ENCODE measurements at places on chromosomes 2 and 18.
A peak's percentile ranks its signal among the peaks of the same experiment; 100 is the strongest.

DNA sequence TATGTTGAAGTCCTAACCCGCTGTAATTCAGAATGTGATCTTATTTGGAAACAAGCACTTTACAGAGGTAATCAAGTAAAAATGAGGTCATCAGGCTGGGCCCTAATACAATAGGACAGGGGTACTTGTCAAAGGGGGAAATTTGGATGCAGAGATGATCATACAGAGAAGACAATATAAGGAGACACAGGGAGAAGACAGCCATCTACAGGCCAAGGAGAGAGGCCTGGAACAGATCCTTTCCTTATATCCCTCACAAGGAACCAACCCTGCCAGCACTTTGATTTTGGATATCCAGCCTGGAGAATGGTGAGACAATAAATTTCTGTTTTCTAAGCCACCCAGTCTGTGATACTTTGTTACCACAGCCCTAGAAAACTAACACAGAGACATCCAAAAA is 104.3 kb downstream of the METTL4 start:
- DNase-seq, result no peak

GRCh38 chr2:127623388-127624319 is 22.3 kb upstream of the GPR17 start:
- no peak for DNase-seq

DNA sequence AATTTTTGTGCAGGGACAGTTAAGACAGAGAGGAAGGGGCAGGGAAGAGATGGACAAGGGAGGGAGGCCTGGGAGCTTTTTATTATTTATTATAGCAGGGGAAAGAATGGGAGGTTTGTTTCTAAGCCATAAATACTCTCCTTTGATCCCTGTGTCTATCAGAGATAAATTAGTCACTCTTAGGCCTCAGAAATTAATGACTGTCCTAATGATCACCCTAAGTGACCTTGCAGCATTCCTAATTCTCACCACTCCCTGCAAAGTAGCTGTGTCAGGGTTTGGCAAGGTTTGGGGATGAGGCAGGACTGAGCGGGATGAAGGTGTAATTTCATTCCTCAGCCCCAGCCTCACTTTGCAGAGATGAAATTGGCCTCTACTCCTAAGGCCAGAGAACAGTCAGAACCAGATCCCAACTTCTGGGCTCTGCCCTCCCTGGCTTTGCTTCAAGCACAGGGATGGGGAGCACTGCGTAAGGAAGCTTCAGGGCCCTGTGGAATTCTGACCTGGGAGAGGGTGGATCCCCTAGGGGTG is 95.0 kb downstream of the TMEM17 start:
- no peak for DNase-seq

DNA sequence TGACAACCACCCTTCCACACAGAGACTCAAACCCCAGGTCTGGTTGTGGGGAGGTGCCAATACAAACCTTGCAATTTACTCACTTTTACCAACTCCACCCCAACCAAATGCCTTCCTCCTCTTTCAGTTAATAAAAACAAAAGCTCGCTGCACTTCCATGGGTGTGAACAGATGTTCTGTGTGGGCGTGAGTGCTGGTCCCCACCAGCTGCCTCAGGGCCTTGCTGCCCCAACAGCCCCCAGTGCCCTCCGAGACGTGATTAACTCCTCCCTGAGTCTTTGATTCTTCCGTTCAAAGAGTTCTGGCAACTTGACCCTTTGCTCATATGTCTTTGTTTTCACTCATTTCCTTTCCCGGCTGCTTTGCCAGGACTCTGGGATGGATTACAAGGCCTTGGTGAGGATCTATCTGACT is 258.9 kb upstream of the CXCR4 start:
- no peak for DNase-seq

- DNase-seq, result no peak
These were observed 1607.8 kb upstream of the PIK3C3 start for GRCh38 chr18:40347261-40347660.

DNA sequence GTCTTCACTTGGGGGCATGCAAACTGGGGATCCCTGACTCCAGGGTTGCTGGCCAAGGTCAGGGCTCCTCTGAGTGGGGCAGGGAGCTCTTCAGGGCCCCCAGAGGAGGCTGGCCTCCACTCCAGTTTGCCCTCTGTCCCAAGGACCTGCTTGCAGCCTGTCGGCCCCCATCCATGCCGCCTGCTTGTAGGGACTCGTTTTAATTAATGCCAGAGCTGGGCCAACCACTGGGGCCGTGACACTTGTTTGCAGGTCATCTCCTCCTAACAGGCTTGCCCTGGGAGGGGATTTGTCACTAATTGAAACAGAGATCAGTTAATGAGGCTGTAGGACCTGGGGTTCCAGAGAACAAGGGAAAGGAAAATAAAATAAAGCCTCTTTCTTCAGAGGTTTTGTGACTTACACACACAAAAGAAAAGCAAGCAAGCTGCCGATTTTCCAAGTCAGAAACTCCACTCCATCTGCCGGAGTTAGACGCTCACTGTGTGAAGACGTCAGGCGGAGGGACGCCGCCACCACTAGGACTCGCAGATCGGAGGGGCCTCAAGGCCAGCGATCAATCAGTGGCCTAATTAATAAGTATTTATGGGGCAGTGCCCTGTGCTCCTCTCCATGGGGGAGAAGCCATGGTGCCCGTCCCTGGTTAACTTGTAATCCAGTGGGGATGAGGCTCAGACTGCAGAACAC is 75.9 kb downstream of the SFXN5 start:
- DNase-seq, result no peak

GRCh38 chr2:207746131-207746530 is 23.6 kb downstream of the FZD5 start:
- DNase-seq, result peak; percentile 29

DNA sequence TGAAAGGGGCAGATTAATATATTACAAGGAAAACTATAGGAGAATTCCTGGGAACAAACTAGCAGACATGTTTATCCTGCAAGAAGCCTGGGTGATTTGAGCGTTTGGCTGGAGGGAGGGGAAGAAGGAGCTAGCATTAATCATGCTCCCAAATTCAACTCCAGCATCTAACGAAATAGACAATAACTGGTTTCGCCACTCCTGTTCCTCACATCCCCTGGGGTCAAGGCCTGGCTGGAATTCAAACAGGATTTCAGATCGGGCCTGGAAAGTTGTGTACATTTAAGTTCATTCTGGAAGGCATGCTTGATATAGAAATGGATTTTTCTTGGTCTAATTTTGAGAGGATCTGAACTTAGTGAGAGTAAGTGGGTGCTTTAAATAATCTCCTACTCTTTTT is 126.1 kb upstream of the CTAGE1 start:
- DNase-seq, result no peak

GRCh38 chr2:69724540-69725159 is 17.3 kb upstream of the ANXA4 start:
- peak; percentile 53 for DNase-seq

GRCh38 chr18:79506191-79507075 is 110.7 kb downstream of the NFATC1 start:
- DNase-seq, result no peak

GRCh38 chr18:62710417-62710816 is 4.9 kb upstream of the PHLPP1 start:
- no peak for DNase-seq

DNA sequence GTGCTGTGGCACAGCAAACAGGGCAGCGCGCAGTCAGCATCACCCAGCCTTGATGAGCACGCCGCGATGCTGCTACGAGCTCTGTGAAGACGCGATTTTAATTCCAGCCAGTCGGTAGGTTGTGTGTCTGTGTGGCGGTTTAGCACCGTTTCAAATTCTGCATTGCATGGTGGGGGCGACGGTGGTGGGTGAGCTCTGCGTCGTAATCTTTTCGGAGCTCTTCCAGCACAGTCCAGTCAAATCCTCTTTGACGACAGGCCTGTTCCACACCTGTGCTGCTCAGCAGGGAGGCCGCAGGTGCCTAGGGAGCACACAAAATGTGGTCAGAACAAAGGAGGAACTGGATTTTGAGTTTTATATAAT is 8.6 kb downstream of the ALLC start:
- DNase-seq, result no peak

DNA sequence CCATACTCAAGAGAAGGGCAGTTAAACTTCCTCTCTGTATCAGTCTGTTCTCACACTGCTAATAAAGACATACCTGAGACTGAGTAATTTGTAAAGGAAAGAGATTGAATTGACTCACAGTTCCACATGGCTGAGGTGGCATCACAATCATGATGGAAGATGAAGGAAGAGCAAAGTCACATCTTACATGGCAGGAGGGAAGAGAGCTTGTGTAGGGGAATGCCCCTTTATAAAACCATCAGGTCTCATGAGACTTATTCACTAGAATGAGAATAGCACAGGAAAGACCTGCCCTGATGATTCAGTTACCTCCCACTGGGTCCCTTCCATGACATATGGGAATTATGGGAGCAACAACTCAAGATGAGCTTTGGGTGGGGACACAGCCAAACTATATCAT is 1.4 kb upstream of the IL36B start:
- DNase-seq, result no peak

GRCh38 chr2:157440404-157441071 is 3.4 kb downstream of the CYTIP start:
- DNase-seq, result no peak

GRCh38 chr2:172925600-172925999 is 150.0 kb upstream of the MAP3K20 start:
- DNase-seq, result no peak

DNA sequence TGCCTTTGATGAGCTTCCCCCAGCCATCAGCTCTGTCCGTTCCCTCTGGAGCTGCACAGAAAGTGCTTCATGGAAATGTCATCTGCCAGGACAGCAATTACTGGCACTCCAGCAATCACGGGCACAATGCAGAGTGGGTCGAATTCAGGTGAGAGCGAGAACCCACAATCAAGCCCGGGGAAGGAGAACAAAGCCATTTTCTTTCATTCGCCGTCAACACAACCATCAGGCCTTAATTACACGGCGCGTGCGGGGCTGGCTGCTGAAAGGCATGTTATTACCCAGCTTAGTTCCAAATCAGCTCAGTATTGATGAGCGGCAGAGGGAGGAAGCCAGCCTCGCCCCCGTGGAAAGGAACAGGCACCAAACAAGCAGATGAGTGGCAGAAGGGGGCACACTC is 143.9 kb downstream of the MYT1L start:
- no peak for DNase-seq

GRCh38 chr2:3399829-3400228 is 20.3 kb downstream of the TRAPPC12 start:
- no peak for DNase-seq

DNA sequence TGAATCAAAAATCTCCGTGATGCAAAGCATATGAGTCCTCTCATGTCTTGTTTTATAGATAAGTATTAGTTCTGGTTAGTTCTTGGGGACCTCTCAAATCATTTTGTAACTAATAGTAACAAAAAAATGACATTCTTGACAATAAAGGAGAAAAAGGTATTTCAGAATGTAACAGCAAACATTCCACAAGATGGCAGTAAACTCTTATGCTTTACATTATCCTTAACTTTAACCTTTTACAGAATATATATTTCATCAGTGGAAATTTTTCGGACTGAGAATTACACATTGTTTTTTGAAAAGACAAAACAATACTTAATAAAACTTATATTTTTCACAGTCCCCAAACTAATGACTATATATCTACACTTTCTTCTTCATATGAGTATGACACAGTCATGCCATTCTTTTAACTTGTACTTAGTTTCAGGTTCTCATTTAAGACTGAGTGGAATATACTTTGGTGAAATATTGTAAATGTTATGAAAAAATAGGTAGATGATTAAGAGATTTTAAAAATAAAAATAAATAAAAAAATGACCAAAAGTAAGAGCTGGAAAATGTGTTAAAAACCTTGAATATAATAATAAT is 142.9 kb upstream of the NXPH2 start:
- DNase-seq, result no peak

DNA sequence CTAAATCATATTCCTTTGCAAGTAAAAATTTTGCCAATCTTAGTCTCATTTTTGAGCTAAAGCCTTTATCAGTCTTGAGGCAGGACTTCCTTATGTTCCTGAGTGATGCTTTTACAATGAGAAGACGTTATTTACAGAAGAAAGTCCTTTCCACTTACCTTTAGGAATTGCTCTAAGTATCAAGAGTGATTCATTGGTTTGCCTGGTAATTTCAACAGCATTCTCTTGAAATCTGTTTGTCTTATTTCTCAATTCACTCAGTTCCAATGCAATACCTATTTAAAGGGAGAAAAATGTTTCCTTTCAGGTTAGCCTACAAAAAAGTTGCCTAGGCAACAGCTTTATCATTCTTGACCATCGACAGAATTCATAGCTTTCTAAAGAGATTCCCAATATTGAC is 137.2 kb downstream of the LAMA1 start:
- no peak for DNase-seq

DNA sequence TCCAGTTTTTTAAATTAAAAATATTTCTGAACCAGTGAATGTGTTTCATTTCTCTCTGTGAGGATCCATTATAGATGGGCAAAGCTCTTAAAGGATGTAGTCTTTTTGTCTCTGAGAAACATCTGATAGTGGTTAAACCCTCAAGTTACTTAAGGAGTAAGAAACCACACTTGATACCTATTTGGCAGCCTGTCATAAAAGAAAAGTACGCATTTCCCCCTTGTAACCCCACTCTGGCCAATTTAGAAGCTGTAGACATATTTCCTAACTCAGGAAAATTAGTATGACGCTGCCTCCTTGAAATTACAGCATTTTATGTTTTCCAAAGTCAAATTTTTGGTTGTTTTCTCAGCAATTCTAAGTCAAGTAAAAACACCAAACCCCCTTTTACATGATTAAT is 2.0 kb downstream of the STAT4 start:
- no peak for DNase-seq
